ENCODE measurements at places on chromosomes 5 and 9.

- DNase-seq: no peak
These were observed 84.2 kb downstream of the CAVIN4 start for GRCh38 chr9:100662122-100662521.

DNA sequence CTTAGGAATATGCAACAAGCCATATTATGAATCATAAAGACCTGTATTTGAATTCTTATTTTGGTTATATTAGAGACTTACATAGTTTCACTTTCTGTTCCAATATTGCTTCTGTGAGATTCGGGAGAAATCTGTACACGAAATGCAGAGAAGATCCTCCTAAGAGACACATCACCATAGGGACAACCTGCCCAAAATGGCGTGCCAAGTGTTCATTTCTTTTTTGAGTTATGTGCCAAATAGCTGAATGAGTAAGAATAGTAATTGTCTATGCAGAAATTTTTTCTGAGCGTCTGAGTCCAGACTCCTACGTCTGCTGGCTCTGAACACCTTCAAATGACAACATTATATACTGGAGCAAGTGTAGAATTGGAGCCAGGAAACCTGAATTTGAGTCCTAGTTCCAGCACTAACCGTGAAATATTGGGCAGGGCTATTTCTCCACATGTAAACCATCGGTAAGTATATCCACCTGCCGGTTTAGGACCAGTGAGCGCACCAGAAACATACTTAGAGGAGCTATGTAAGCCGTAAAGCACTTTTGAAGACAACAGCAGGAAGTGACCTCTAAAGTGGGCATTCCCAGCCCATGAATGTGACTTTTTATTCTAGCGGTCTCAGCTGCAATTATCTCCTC lies 163.9 kb upstream of the DMRT1 start:
- no peak for DNase-seq

- DNase-seq: no peak
These were observed 333.6 kb downstream of the PIK3R1 start for GRCh38 chr5:68548959-68549676.

- DNase-seq: no peak
These were observed 1.3 kb upstream of the ZBTB34 start for GRCh38 chr9:126859111-126859510.

GRCh38 chr9:93244101-93244500 lies 60.2 kb downstream of the WNK2 start:
- no peak for DNase-seq

- no peak for DNase-seq
These were observed 48.1 kb downstream of the G3BP1 start for GRCh38 chr5:151819830-151820229.

- DNase-seq: no peak
These were observed 137.2 kb downstream of the SLC24A2 start for GRCh38 chr9:19651681-19652080.

- no peak for DNase-seq
These were observed 19.4 kb downstream of the OGN start for GRCh38 chr9:92385001-92385400.

GRCh38 chr5:110038297-110038997 lies 348.7 kb downstream of the MAN2A1 start:
- no peak for DNase-seq

DNA sequence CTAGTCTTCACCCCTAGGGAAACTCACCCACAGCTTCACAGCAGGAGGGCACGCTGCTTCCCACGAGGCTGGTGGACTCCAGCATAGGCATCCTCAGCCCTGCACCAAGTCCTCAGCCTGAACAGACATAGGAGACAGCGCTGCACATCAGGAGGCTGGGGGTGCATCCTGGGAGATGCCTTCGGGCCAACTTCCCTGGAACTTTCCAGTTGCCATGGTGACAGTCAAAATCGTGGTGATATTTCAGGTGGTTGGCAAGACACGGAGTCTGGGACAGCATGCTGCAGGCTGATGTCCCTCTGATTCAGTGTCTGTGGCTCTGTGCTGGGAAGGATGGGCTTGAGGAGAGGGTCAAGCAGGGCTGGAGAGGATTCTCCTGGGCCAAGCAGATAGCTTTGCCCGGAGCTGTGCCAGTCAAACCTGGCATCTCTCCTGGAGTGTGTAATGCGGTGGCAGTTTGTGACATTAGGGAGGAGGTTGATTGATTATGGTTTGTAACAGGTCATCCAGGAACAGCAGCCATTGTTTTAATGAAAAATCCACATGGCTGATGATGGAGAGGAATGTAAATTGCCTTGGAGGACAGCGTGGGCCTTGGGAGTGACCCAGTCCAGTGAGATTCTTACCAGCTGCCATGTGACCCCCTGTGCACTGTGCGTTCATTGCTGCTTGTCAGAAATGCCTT lies 35.6 kb upstream of the SEMA4D start:
- DNase-seq: no peak

- no peak for DNase-seq
These were observed 790.1 kb downstream of the TLE1 start for GRCh38 chr9:80899208-80899607.

DNA sequence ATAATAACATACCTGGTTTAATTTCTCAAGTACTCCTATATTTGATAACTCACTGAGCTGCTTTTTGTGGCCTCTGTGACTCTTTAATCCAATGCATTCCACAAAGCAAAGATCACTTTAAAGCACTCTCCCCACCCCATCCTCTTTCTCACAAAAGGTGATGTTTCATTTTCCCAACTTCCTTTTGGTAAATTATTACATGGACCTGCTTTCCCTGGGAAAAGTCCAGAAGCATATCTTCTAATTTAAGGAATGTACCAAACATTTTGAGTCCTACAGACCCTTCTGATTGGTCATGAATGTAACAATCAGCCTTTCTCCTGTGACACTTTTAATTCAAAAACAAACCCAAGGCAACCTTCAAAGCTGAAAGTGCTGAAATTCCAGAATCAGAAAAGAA lies 71.1 kb downstream of the MLLT3 start:
- DNase-seq: no peak

DNA sequence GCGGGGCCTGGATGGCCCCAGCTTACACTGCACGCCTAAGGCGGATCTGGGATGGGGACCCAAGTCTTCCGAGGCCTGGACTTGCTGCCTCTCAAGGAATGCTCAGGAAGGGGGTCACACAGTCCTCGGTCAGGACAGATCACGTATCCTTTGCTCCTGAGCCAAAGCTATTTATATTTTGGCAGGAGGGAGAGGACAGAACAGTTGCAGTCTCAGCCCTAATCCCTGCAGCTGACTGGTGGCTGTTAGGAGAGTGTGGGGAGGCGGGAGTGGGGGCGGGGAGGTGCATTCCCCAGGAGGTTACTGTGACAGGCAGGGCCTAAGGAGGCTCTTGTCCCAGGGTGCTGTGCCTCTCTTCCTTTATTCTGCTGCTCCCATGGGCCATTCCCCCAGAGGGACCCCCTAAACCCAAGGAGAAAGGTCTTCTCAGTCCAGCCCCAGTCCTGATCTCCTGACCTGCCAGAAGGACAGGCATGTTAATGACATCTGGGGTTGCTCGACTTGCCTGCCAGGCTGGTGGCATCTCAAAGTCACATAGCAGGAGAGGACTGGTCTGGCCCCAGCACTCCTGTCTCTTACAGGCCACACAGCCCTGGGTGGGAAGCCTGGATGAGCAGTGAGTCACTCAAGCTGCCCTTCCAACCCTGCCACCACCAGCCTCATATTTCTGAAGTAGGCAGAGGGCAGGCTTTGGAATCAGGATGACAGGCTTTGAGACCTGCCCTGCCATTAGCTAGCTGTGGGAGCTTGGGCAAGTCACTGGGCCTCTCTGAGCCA lies 51.9 kb downstream of the COL27A1 start:
- DNase-seq: no peak

DNA sequence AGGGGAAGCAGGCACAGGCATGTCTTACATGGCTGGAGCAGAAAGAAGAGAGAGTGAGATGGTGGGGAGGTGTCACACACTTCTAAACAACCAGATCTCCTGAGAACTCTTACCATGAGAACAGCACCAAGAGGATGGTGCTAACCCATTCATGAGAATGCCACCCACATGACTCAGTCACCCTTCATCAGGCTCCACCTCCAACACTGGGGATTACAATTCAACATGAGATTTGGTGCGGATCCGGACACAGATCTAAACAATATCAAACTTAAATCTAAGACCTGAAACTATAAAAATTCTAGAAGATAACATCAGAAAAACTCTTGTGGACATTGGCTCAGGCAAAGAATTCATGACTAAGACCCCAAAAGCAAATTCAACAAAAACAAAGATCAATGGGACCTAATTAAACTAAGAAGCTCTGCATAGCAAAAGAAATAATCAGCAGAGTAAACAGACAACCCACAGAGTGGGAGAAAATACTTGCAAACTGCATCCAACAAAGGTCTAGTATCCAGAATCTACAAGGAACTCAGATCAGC lies 65.4 kb downstream of the SPATA31C2 start:
- no peak for DNase-seq

- no peak for DNase-seq
These were observed 6.7 kb downstream of the GLIPR2 start for GRCh38 chr9:36143245-36143641.

DNA sequence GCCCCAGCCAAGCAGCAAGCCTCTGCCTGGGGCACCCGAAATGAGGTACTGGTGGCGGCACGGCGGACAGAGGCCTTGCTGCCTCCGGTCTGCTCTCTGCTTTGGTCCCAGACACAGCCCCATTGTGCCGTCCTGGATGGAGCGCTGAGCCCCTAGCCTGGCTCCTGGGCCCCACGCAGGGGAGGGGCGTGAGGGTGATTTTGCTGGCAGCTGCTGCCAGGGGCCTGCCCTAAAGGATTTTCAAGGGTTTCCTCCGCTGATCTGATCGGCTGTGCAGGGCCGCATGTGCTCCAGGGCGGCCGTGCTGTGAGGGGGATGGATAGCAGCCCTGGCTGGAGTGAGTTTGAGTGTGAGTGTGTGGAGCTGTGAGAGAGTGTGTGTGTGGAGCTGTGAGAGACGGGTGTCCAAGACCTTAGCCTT lies 1.3 kb downstream of the GPSM1 start:
- no peak for DNase-seq

DNA sequence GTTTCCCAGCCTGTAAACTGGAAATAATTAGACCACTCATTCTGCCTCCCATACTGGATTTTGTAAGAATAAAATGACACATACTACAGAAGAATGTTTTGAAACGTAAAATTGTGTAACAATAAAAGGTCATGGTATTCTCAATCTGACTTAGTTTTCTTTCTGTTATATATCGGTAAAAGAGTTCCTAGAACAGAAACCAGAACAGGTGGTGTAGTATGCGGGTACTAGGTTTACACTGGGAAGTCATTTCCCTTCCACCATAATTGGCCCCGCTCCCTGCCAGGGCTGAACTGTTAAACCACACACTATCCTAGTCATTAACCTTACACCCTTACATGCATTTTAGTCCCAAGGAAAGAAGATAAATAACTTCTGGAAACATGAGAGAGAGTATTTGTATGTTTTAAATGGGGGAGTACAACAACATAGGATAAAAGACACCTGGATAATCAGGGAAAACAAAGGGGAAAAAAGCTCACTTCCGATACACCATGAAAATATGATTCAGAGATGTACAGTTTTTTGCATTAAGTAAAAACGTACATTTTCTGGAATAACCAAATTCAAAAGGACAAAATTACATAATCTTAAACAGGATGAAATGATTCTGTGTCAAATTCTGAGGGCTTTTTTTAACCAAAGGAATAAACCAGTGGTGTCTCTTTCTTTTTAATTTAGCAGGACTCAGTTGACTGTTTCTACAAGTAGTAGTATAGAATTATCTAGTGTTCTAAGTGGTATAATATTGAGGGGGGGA lies 199.7 kb downstream of the GLIS3 start:
- DNase-seq: peak; percentile 7

GRCh38 chr5:111278858-111279504 lies 54.8 kb downstream of the CAMK4 start:
- DNase-seq: peak; percentile 87

DNA sequence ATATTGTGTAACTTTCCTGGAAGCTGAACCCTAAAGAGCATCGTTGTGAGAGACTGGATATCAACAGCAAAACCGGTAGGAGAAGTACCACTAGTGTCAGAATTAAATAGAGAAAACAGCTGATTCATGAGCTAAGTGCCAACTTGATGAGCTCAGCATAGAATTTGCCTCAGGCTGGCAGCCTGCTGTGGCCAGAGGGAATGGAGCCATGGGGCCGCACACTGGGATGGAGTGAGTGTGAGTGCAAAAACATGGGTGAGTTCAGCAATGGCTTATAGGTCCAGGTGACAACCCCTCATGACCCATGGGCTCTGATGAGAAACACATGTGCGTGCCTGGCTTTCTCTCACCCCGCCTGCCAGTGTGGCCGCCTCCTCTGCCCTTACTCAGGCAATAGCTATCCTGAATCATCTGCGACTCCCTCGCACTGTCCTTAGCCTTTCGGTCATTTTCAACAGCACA lies 25.4 kb downstream of the ADAMTS16 start:
- DNase-seq: no peak

- no peak for DNase-seq
These were observed 35.2 kb downstream of the INSYN2B start for GRCh38 chr5:169944922-169945680.

GRCh38 chr9:212297-212696 lies 2.4 kb upstream of the DOCK8 start:
- DNase-seq: no peak

GRCh38 chr9:35781066-35781465 lies 10.3 kb upstream of the NPR2 start:
- no peak for DNase-seq

- no peak for DNase-seq
These were observed 8.1 kb downstream of the OSMR start for GRCh38 chr5:38853753-38854470.

- DNase-seq: no peak
These were observed 32.7 kb upstream of the GABRP start for GRCh38 chr5:170750791-170751190.

GRCh38 chr9:89441986-89442385 lies 55.9 kb downstream of the SEMA4D start:
- no peak for DNase-seq

DNA sequence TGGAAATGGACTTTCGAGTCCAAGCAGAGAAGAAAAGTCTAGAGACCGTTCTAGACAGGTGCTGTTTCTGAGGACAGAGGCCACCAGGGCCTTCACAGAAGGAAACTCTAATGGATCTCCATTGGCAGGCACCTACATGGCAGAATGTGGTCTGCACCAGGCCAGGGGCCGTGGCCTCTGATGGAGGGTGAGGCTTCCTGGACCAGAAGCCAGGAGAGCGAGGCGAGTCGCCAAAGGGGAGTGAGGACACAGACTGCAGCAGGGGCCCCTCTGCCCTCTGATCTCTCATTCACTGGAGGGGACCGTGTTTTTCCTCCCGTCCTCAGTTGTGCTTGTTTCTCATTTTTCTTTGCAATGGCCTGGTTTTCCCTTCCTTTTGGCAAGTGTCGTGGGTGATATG lies 41.1 kb downstream of the ALG2 start:
- DNase-seq: no peak

GRCh38 chr9:36949466-36949865 lies 84.6 kb downstream of the PAX5 start:
- no peak for DNase-seq

- DNase-seq: no peak
These were observed 32.8 kb downstream of the PLAC8L1 start for GRCh38 chr5:146072595-146072994.

- peak; percentile 78 for DNase-seq
These were observed 29.0 kb downstream of the PTGES2 start for GRCh38 chr9:128098297-128099230.
